Stimulated activated CD4-positive, alpha-beta T cell treated with anti-CD3 and anti-CD28 coated beads, Interleukin-1b, Interleukin-23, amount 100 ng/mL, for 24 hours (primary cell): ENCODE measurements at places on chromosomes 11 and 22.

- no peak for DNase-seq
Observed at GRCh38 chr22:30046716-30047363, 33.4 kb upstream of the HORMAD2 start.

- DNase-seq: no peak
Observed at GRCh38 chr22:30429887-30430286, 4.3 kb downstream of the MTFP1 start.

GRCh38 chr22:39567135-39567946 lies 3.2 kb upstream of the CACNA1I start:
- DNase-seq: no peak

DNA sequence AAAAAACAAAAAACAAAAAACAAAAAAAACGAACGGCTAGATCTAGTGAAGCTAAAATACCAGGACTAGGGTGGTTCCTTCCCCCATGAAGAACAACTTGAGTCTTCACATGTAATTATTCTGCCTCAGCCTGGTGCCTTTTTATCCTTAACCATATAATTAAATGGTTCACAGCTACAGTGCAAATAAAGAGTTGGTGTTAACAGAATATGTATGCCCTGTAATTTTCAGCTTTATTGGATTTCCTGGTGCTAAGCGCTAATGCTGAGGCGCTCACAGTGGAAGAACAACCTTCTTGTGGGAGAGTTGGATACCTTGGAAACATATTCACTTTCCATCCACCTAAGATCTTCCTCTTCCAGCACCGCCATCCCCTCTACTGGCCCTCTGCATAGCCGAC lies 158.5 kb upstream of the SORL1-AS1 start:
- no peak for DNase-seq

GRCh38 chr11:720017-720641 lies 14.1 kb downstream of the EPS8L2 start:
- DNase-seq: no peak

DNA sequence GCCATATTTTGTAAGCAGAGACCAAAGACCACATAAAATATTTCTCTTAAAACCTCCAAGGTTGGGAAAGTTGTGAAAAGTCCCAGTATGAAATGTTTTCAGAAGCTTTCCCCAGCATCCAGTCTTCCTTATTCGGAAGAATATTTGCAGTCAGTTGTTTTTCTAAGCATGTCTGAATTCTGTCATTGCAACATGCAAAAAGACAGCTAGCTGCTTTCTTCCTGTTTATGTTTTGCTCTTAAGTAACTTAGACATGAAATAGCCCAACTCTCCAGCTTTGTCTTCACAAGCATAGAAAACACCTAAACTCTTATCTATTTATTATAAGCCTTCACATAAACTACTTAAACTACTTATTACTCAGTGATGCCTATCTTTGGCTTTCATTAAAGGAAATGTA lies 57.9 kb upstream of the MMP13 start:
- DNase-seq: no peak

- no peak for DNase-seq
Observed at GRCh38 chr11:8228231-8228630, 35.4 kb downstream of the LMO1 start.

DNA sequence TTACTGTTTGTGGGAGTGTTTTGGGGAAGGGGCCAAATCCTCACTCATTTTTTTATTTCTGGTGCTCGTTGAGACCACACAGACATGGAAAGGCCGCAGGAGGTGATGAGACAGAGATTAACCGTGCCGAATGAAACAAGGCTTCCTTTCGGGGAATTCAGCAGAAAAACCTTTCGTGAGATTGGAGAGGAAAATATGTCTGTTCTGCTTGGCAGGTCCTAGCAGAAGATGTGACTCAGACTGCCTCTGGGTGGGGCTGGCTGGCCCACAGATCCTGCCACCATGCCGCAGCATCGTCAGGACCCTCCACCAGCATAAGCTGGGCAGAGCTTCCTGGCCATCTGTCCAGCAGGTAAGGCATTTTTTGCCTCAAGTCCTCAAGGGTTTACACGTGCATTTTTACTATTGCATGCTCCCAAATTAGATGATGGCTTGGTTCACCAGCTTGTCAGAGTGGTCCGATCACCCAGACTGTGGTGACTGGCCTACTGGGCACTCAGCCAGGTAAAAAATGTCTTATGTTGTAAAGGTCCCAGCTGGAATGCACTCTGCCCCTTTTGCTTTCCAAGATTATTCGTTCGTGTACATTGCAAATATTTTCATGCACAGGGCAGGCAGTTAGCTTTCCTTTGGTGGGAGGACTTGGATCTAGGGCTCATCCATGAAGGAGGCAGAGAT lies 1.5 kb downstream of the DDB2 start:
- DNase-seq: peak; percentile 39

GRCh38 chr11:75283391-75283931 lies 42.9 kb downstream of the TPBGL start:
- no peak for DNase-seq

DNA sequence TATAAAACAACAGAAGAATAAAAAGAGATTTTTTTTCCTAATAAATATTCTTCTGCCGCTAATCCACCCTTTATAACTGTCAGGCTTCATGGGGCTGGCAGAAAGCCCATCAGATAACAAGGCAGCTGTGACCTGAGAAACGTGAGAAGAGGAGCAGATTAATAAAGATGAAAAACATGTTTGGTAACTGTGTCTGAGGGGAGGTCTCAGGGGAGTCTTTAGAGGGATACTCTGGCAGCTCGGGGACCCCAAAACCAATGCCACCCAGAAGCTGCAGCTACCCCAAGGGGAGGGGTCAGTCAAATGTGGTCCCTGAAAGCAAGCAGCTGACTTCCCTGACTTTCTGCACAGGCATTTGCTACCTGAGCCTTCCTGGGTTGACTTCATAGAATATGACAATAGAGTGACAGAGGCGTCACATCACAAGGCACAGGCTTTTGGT lies 48.4 kb upstream of the POU2AF1 start:
- DNase-seq: no peak

GRCh38 chr22:36828815-36829214 lies 12.0 kb upstream of the PVALB start:
- DNase-seq: no peak

DNA sequence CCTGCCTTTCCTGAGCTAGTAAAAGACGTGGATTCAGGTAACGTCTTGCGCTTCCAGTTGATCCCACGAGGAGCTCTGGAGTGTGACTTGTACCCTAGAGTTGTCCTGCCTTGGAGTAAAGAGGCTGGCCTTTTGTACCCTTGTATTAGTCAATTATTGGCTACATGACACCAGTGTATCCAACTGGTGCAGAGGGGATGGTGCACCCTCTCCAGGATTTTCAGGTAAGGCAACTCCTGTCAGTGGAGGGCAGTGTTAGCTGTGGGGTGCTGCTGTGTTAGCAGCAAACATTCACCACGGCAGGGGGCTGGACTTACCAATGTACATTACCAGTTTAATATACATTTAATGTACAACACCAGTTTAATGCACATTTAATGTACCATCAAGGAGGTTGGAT lies 233.5 kb downstream of the MIAT start:
- DNase-seq: no peak

DNA sequence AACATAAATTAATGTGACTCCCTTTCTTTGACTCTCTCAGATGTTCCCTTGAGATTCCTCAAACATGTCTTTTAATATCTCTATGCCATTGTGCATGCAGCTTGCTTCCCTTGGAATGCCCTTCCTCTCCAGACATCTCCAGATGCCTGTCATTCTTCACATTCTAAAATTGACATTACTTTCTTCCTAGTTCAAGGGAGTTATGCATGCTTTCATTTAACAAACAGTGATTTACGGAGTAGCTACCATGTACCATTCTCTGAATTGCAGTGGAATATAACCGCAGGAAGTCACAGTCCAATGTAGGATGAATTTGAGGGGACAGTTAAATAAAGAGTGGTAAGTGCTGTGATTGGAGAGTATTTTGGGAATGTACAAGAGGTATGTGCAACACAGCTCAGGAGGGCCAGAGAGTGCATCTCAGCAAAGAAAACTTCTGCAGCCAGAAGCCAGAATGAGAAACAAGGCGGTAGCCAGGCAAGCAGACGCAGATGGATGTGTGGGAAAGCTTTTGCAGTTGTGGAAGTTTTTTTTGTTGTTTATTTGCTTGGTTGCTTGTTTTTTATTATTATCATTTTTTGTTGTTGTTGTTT lies 18.7 kb downstream of the MMP10 start:
- DNase-seq: no peak

DNA sequence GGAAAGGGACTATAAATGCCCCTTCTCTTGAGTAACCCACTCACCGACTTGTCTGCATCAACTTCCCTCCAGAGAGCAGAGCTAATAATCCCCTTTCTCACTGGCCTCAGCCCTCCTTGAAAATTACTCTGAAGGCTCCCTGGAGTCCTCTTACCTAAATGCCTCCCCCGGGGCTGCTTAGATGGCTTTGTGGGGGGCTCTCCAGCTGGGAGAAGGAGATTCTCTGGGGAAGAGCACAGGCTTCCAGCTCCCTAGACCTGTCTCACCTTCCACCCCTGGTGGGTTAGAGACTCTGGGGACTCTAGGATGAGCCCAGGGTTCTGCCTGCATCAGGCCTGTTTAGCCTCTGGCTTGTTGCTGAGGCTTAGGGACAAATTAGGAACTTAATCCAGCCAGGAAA lies 39.8 kb downstream of the MIAT start:
- no peak for DNase-seq

- DNase-seq: no peak
Observed at GRCh38 chr22:29914991-29915533, 32.1 kb downstream of the MTMR3 start.

- DNase-seq: no peak
Observed at GRCh38 chr11:33478111-33478573, 221.0 kb downstream of the HIPK3 start.

GRCh38 chr22:38964989-38965388 lies 7.6 kb downstream of the APOBEC3A start:
- DNase-seq: no peak

- no peak for DNase-seq
Observed at GRCh38 chr22:22759371-22759770, 115.0 kb downstream of the GGTLC2 start.

DNA sequence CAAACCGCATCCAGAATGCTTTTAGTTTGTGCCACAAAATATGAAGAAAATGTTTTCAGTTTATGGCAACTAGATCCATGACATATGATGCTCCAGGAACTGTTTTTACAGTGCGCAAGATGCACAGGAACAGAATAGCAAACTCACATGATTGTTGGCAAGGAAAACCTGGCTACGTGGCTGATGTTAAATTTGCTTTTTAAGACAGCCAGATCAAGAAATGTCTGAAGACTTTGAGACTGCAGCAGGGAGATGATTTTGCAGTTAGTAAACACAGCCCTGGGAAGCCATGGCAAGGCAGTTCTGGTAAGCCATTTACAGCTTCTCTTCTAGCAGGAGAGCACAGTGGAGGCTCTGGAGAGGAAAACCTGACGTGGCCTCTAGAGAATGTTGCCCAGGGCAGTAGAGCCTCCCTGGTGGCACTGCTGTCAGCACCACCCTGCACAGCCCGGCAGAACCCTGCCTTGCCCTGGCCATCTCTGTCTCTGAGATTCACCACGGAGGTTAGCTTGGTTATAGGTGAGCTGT lies 69.8 kb upstream of the TNRC6B start:
- no peak for DNase-seq

DNA sequence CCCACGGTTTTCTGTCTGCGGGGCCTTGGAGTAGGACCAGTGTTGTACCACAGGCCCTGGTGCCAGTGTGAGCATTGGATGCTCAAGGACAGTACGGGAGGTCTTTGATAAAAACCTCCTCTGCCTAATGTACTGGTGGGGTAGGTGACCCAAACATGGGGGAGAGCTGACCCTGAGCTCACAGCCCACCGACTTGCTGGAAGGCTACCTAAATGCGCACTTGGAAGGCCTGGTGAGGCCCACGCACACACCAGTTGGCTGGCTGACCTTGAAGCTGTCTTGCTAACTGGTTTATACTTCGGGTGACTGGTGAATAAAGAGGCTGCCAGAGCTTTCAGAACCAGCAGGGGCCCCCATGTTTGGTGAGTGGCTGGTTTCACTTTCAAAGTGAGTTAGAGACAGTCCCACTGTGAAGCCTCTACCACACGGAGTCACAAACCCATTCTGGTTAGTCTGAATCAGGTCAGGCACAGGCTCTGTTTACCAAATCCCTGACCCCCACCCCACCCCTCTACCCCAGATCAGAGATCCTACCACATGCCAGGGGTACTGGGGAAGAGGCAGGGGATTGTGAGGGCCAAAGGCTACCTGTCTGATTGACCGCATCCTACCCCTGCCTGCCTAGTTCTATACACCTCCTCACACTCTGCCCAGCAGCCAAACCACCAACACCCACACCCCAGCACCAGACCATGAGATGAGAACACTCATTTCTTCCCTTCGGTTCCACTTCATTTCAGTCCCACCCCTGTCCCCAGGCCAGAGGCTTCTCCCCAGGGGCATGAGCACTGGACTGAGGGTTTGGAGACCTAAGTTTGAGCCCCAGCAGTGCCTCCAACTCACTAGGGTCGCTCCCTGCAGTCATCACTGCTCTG lies 12.7 kb upstream of the IL2RB start:
- peak; percentile 73 for DNase-seq

- DNase-seq: no peak
Observed at GRCh38 chr11:78344676-78345075, 72.9 kb downstream of the GAB2 start.

DNA sequence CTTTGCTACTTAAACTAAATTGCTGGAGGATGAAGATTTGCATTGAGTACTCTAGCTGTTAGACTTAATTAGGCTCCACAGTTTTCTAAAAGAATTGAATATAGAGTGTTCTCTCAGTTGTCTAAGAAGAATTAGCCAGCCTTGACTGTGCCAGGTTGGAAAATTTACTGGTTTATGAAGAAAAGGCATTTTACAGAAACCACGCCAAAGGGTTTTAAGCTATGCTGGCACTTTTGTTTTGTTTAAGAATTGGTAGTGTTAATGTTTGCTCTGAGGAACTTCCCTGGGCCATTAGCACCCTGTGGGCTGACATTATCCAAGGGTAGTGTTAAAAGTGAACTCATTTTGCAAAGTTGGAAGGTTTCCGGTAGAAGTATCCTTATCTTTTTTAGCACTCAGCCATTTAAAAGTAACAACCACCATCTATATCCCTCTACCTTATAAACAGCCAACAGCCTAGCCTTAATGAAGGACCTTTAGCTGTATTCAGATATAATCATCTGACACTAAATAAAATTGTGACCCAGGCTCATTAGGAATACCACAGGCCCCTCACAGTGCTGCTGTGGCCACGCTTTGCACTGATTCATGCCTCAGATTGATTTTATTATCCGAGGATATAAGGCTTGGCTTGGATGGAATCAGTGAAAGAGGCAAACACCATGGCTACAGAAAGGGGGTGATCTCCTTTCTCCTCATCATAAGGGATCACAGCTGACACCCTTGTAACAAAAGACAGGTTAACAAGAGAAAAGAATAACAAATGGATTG lies 158.9 kb downstream of the NCAM1 start:
- no peak for DNase-seq

- DNase-seq: no peak
Observed at GRCh38 chr11:75293903-75294302, 53.3 kb downstream of the TPBGL start.

GRCh38 chr11:128262463-128263345 lies 324.7 kb downstream of the ETS1 start:
- DNase-seq: no peak

GRCh38 chr11:88597387-88597786 lies 259.9 kb upstream of the CTSC start:
- DNase-seq: no peak
